ENCODE measurements at places on chromosomes 12 and 14. TPM values are rescaled to one million over a fixed set of nuclear protein-coding genes. Genes with fewer than 3 reads are reported as not detected.

Gene ZDHHC22
- total RNA-seq = not detected

Gene RERGL
- not detected for total RNA-seq

Gene LMNTD1
- not detected for total RNA-seq

Gene CYP27B1
- 9.9 TPM for total RNA-seq

Gene SERPINA9
- total RNA-seq = not detected

Gene VRTN
- not detected for total RNA-seq

Gene RAB15
- total RNA-seq = 5.7 TPM

Gene CCDC63
- total RNA-seq = not detected

Gene NOS1
- not detected for total RNA-seq

Gene THAP2
- total RNA-seq = 5.9 TPM

Gene RAD51AP1
- total RNA-seq = 34.1 TPM

Gene ENO2
- total RNA-seq = 147 TPM

Gene KRT74
- not detected for total RNA-seq

Gene MIS18BP1
- total RNA-seq = 66.4 TPM

Gene TBK1
- total RNA-seq = 33.6 TPM

GRCh38 chr12:59085690-59086089 is 165.4 kb upstream of the LRIG3 start:
- DNase-seq = no peak

DNA sequence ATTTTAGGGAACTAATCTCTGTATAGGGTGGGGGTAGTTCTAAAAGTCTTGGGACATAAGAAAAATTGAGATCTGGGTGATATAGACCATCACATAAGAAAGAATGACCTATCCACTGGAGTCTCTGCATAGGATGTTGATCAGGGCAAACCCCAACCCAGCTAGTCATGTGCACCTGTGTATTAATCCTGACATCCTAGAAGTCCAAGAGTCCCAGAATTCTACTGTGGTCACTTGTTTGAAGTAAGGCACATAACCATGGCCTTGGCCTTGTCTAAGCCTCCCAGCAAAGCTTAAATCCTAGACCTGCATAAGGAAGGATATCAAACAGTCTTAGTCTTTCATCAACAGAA is 334.1 kb upstream of the DCN start:
- DNase-seq = no peak

DNA sequence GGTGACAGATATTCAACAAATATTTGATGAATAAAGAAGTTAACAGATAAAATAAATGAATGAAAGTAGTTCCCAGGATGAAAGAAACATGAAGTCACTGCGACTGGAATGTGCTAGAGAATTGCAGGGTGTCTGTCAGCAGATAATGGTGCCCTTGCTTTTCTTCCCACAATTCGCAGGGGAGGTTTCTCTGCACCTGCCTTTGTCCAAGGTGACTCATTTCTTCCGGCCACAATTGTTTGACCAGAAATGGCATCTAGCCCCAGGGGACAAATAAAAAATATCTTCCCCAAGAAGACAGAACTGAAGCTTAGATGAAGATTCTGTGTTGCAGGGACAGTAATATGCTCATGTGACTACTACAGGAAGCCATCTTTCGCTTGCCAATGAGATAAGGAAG is 316.1 kb upstream of the TBX3 start:
- DNase-seq = no peak

DNA sequence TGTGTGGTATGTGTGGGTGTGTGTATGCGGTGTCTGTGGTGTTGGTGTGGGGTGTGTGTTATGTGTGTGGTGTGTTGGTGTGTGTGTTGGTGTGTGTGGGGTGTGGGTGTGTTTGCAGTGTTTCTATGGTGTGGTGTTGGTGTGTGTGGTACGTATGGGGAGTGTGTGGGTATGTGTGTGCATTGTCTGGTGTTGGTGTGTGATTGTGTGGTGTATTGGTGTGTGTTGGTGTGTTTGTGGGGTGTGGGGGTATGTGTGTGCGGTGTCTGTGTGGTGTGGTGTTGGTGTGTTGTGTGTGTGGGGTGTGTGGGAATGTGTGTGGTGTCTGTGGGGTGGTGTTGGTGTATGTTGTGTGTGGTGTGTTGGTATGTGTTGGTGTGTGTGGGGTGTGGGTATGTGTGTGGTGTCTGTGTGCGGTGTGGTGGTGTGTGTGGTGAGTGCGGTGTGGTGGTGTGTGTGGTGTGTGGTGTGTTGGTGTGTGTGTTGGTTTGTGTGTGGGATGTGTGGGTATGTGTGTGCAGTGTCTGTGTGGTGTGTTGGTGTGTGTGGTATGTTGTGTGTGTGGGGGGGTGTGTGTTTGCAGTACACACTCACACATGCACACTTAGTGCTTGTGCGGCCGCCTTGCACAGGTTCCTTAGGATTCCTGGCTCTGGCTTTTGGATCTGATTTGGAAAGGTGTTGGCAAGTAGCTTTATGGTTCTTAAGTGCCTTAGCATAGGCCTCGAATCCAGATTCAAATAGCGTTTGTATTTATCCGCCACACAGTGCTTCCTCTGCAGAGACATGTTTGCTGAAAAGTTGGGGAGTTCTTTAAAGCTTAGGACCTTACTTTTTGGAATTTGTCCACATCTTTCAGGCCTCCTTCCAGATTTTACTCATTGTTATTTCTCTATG is 16.4 kb downstream of the MLXIP start:
- DNase-seq = no peak

- no peak for DNase-seq
These were observed 69.1 kb upstream of the HOXC13 start for GRCh38 chr12:53869500-53869899.

GRCh38 chr12:67457778-67458665 is 188.9 kb downstream of the CAND1 start:
- no peak for DNase-seq

- no peak for DNase-seq
These were observed 4.7 kb downstream of the LTB4R start for GRCh38 chr14:24315807-24316596.

GRCh38 chr14:71135496-71135895 is 228.2 kb downstream of the PCNX1 start:
- DNase-seq = no peak

DNA sequence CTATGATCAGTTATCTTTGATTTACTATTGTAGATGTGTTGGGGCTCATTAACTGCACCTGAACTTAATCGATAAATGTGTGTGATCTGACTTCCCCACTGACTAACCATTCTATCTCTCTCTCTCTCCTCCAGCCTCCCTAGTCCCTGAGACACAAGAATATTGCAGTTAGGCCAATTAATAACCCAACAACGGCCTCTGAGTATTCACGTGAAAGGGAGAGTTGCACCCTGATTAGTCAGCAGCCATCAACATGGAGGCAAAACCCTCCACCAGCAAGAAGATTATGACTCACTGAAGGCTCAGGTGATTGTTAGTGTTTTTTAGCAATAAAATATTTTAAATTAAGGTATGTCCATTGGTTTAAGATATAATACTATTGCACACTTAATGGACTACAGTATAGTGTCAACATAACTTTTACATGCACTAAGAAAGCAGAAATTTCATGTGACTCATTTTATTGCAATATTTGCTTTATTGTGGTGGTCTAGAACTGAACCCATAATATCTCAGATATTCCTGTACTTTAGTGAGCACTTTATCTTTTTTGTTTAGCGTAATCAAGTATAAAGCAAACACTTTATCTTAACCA is 77.1 kb upstream of the PTGDR start:
- DNase-seq = no peak

DNA sequence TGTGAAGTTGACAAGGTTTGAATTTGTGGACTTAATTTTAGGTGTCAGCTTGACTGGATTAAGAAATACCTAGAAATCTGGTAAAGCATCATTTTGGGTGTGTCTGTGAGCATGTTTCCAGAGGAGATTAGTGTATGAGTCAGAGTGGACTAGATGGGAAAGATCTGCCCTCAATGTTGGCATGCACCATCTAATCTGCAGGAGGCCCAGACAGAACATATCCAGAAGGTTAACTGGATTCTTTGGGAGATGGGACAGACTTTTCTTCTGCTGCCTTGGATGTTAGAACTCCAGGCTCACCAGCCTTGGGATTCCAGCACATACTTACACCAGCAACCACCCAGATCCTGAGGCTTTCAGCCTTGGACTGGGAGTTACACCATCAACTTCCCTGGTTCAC is 14.1 kb downstream of the SGPP1 start:
- DNase-seq = no peak

GRCh38 chr12:119391673-119392072 is 57.1 kb downstream of the CCDC60 start:
- DNase-seq = no peak

GRCh38 chr12:2691006-2691344 is 103.8 kb upstream of the FKBP4 start:
- peak; percentile 41 for DNase-seq

DNA sequence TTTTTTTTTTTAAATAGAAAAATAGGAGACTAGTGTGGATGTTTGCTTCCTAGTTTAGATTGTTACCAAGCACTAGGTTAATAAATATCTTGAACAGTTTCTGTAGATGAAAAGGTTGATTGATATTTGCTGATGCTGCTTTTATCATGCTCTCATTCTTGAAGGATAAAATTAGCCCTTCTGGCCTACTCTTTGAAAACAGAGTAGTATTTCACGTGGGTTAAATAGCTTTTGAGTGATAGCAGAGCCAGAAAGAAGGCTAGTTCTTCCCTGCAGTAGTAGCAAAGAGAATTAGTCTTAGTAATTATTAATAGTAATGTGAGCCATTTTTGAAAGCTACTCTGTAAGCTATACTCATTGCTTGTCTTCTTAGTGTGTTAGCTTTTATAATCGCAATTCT is 5.2 kb downstream of the NEDD1 start:
- DNase-seq = no peak

- DNase-seq = no peak
These were observed 247.4 kb downstream of the GALC start for GRCh38 chr14:87745507-87746118.

- peak; percentile 68 for DNase-seq
These were observed 93.9 kb upstream of the EVL start for GRCh38 chr14:99971087-99971940.

- DNase-seq = no peak
These were observed 757.7 kb upstream of the TMEM132C start for GRCh38 chr12:127509066-127509778.

DNA sequence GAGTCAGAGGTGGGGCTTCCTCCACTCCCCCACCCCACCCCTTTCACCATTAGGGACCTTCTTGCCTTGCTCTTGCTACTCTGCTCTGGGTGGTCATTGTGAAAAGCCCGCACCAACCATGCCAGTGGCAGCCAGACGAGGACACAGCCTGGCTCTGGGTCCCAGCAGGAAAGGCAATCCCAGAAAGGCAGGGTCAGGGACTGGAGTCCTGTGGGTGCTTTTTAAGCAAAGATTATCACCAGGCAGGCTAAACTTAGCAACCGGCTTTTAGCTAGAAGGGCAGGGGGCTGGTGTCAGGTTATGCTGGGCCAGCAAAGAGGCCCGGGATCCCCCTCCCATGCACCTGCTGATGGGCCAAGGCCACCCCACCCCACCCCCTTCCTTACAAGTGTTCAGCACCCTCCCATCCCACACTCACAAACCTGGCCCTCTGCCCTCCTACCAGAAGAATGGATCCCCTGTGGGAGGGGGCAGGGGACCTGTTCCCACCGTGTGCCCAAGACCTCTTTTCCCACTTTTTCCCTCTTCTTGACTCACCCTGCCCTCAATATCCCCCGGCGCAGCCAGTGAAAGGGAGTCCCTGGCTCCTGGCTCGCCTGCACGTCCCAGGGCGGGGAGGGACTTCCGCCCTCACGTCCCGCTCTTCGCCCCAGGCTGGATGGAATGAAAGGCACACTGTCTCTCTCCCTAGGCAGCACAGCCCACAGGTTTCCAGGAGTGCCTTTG is 1.2 kb upstream of the GAPDH start:
- no peak for DNase-seq

- DNase-seq = peak; percentile 24
These were observed 71.2 kb downstream of the LGMN start for GRCh38 chr14:92677087-92677668.

- no peak for DNase-seq
These were observed 26.5 kb upstream of the JDP2 start for GRCh38 chr14:75401361-75401760.

GRCh38 chr12:66290716-66291200 is 11.5 kb upstream of the HELB start:
- peak; percentile 37 for DNase-seq

- DNase-seq = no peak
These were observed 42.1 kb downstream of the DCAF4 start for GRCh38 chr14:72968316-72968715.

DNA sequence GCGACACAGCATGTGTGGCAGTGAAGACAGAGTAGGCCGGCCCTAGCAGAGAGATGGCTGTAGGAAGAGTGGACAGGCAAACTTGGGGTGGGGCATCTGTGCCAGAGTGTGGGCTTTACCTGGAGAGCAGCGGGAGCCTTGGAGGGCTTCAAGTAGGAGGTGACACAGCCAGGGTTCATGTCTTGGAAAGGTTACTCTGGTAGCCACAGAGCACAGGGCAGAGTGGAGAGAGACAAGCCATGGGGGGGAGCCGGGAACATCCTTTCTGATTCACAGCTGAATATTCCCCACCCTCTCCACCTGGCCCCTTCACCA is 53.5 kb upstream of the DIO3 start:
- no peak for DNase-seq

- no peak for DNase-seq
These were observed 4.5 kb upstream of the EEA1 start for GRCh38 chr12:92933606-92934005.

DNA sequence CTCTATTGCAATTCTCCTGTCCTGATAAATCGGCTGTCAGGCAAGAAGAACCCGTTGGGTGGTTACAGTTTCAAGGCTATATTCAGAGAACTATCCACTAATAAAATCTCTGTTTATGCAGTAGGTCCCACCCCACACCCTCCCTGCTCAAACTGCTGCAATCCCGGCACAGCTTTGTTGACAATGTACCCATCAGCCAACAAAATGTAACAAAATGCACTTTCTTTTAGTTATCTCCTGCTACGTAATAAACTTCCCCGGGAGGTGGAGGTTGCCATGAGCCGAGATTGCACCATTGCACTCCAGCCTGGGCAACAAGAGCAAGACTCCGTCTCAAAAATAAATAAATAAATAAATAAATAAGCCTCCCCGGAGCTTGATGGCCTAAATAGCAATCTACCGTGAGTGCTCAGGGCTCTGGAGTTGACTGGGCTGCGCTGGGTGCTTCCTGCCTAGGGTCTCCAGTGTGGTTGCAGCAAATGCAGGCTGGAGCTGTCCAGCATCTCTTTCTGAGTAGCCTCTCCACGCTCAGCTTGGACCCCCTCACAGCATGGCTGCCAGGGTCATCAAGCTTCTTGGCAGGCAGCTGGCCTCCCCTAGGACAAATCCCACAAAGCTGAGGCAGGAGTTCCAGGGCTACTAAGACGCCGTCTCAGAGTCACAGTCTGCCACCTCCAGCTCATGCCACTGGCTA is 43.2 kb upstream of the FBRSL1 start:
- no peak for DNase-seq

Measured in activated T-helper 1 cell treated with anti-CD3 and anti-CD28 coated beads, Interleukin-12 subunit alpha, Interleukin-12 subunit beta, Interleukin-2, Interleukin-4 antibody, amounts not matched to agents 30 ng/mL and 10 ng/mL and 1 ng/mL, durations not matched to agents 14 hours and 24 hours and 36 hours (primary cell).